Choroid plexus epithelial cell (primary cell): ENCODE measurements at places on chromosomes 11 and 22.

GRCh38 chr11:61033417-61033816 lies 61.9 kb downstream of the CD6 start:
- DNase-seq, result no peak

- DNase-seq, result no peak
Measured at GRCh38 chr11:116539836-116540418, 232.9 kb downstream of the BUD13 start.

GRCh38 chr11:76131671-76132631 lies 74.4 kb downstream of the WNT11 start:
- DNase-seq, result peak; percentile 26

- no peak for DNase-seq
Measured at GRCh38 chr11:116893906-116894305, 56.5 kb upstream of the APOA1 start.

DNA sequence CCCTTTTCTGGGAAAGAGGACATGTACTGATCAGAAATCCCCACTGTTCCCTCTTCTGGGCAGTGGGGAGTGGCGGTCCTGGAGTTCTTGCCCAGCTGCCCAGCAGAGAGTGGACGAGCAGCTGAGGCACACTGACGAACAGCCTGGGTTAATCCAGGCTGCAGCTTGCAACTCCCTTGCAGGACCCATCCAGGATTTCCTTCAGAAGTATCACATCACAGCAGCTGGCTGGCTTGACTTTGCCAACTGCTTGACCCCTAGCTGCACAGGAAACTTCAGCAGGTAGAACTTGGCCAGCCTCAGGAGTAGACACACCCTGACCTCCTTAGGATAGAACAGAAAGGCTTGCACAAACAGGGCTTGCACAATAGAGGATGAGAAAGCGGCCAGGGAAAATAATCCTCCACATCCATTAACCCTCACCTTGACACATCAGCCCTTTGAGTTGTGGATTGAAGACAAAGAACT lies 27.9 kb upstream of the FZD4 start:
- peak; percentile 20 for DNase-seq
